ENCODE measurements at places on chromosomes 5 and 9. TPM values are rescaled to one million over a fixed set of nuclear protein-coding genes. Genes with fewer than 3 reads are reported as not detected.

The PPP3R2 gene
- total RNA-seq, result not detected

The CORO2A gene
- total RNA-seq, result 1.3 TPM

The TLX3 gene
- total RNA-seq, result not detected

The INSL4 gene
- total RNA-seq, result not detected

The HMCN2 gene
- not detected for total RNA-seq

The FAM200C gene
- 0.65 TPM for total RNA-seq

The HAVCR2 gene
- total RNA-seq, result 128 TPM

The MARCOL gene
- not detected for total RNA-seq

DNA sequence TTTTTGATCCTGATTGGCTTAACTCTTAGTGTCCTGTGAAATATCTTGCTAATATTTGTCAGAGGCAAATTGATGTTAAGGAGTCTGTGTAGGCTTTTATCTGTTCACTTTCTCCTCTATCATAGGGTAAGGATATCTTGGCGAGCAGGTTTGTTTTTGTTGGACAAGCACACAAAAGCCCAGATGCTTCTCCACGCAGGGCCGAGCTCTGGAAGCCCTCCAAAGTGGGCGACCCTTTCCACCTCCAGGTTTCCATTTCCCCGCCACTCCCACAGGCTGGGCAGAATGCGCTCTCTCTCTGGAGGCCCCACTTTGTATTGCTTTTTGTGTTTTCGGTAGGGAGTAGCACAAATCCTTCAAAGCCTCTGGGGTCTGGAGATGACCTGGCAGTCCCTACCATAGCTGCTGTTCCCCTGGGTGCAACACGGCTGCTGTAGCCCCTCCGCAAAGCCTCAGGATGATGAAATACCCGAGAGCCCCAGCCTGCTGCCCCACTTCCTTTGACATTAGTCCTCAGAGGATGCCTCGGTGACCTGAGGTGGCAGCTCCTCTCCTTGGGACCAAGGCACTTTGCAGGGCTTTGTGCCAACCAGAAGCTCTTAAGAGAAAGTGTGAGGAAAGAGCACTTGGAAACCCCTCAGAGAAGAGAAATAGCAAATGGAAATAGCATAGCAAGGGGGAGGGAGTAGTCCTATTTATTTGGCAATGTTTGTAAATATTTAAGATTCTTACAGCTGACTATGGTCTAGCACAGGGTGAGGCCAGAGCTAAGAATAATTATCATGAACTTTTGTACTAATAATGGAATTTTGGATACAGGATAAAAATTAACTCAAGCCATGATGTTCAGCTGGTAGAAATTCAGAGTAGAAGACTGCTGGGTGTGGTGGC lies 122.8 kb downstream of the ARHGEF28 start:
- no peak overlapping the region for H3K4me3 ChIP-seq
- no peak for DNase-seq
- no peaks in the 10 kb centered on the region for H3K36me3 ChIP-seq

DNA sequence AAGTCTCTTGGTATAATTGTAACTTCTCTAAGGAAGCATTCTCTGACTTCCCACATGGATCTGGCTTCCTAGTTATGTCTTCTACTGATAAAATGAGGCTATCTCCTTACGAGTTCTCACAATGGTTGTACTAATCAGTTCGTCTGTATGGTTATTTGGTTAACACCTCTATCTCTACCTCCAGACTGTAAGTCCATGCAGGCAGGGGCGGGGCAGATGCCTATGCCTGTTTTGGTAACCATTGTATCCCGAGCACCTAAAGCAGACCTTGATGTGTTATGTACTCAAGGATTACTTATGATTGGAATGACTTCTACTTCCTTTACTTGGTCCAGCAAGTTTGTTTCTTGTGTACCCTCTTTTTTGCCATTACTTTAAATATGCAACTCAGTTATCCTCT lies 125.0 kb upstream of the PITX1 start:
- no peaks in the 10 kb centered on the region for H3K36me3 ChIP-seq
- H3K27me3 ChIP-seq, result peaks cover 3% of the 10 kb centered on the region
- H3K27ac ChIP-seq, result no peak overlapping the region
- no peak for DNase-seq
- H3K4me3 ChIP-seq, result no peak overlapping the region
- H3K4me1 ChIP-seq, result no peaks in the 10 kb centered on the region

DNA sequence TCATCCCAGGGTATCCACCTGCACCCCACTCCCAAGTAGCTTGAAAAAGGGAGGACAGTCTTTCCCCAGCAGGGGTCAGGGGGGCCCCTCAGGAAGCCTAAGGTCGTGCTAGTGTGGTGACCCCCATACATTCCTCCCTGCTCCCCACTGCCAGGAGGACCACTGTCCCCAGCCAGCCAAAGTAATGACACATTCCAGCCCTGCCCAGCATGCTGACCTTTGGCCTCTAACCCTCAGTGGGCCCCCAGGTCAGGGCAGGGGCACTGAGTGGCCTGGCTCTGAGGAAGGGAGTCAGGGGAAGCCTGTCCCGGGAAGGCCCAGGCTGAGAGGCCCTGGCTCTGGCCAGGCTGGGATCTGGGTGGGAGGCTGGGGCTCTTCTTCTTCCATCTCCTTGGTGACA lies 8.8 kb downstream of the CPLX2 start:
- DNase-seq, result no peak
- H3K4me1 ChIP-seq, result no peaks in the 10 kb centered on the region
- H3K27me3 ChIP-seq, result peaks cover 30% of the 10 kb centered on the region
- H3K27ac ChIP-seq, result no peak overlapping the region
- H3K36me3 ChIP-seq, result no peaks in the 10 kb centered on the region

GRCh38 chr5:150122158-150122510 lies 33.5 kb downstream of the PDGFRB start:
- no peaks in the 10 kb centered on the region for H3K4me1 ChIP-seq
- no peaks in the 10 kb centered on the region for H3K27me3 ChIP-seq
- H3K27ac ChIP-seq, result peak overlapping the region; percentile 45
- H3K36me3 ChIP-seq, result peaks cover 2% of the 10 kb centered on the region
- H3K4me3 ChIP-seq, result no peak overlapping the region

DNA sequence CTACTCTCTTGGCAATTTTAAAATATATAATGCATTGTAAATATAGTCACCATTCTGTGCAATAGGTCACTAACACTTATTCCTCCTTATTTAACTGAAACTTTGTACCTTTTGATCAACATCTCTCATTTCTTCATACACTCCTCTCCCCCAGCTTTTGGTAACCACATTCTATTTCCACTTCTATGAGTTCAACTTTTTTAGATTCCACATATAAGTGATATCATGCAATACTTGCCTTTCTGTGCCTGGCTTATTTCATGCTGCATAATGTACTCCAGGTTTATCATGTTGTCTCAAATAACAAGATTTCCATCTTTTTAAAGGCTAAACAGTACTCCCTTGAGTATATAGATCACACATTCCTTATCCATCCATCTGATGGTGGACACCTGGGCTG lies 188.8 kb downstream of the NXNL2 start:
- H3K4me3 ChIP-seq, result no peak overlapping the region
- H3K36me3 ChIP-seq, result no peaks in the 10 kb centered on the region
- no peak for DNase-seq
- peaks cover 4% of the 10 kb centered on the region for H3K27me3 ChIP-seq
- H3K4me1 ChIP-seq, result no peaks in the 10 kb centered on the region

GRCh38 chr5:27854243-27854852 lies 816.0 kb upstream of the CDH9 start:
- H3K27me3 ChIP-seq, result no peaks in the 10 kb centered on the region
- no peak overlapping the region for H3K4me3 ChIP-seq
- H3K4me1 ChIP-seq, result no peaks in the 10 kb centered on the region
- no peaks in the 10 kb centered on the region for H3K36me3 ChIP-seq
- DNase-seq, result no peak
- no peak overlapping the region for H3K27ac ChIP-seq

DNA sequence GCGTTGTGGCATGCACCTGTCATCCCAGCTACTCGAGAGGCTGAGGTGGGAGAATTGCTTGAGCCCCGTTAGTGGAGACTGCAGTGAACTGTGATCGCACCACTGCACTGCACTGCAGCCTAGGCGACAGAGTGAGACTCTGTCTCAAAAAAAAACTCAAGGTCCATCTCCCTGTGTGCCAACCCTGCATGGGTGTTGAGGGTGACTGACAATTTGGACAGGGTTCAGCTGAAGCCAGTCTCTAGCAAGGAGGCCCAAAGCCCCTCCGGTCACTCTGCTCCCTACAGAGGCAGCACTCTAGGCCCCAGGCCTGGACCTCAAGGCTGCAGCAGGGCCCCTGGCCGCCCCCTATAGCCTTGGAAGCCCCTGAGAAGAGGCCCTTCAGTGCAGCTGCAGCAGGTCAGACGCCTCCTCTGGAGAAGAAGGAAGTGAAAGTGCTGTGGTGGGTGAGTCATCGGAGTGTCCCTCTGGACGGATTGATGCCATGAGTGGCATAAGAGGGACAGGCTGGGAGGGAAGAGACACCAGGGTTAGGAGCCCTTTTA lies 39.2 kb upstream of the NEK6 start:
- peaks cover 5% of the 10 kb centered on the region for H3K27me3 ChIP-seq
- H3K4me1 ChIP-seq, result peaks cover 59% of the 10 kb centered on the region
- H3K4me3 ChIP-seq, result no peak overlapping the region
- H3K27ac ChIP-seq, result peak overlapping the region; percentile 69
- no peaks in the 10 kb centered on the region for H3K36me3 ChIP-seq

- peaks cover 88% of the 10 kb centered on the region for H3K27me3 ChIP-seq
- DNase-seq, result no peak
- H3K36me3 ChIP-seq, result no peaks in the 10 kb centered on the region
These were observed 2.5 kb upstream of the ISL1 start for GRCh38 chr5:51380603-51381207.

- H3K27ac ChIP-seq, result no peak overlapping the region
- no peaks in the 10 kb centered on the region for H3K4me1 ChIP-seq
- DNase-seq, result no peak
- no peak overlapping the region for H3K4me3 ChIP-seq
- peaks cover 10% of the 10 kb centered on the region for H3K27me3 ChIP-seq
- H3K36me3 ChIP-seq, result no peaks in the 10 kb centered on the region
These were observed 238.4 kb downstream of the ARRDC3 start for GRCh38 chr5:91144491-91145332.

DNA sequence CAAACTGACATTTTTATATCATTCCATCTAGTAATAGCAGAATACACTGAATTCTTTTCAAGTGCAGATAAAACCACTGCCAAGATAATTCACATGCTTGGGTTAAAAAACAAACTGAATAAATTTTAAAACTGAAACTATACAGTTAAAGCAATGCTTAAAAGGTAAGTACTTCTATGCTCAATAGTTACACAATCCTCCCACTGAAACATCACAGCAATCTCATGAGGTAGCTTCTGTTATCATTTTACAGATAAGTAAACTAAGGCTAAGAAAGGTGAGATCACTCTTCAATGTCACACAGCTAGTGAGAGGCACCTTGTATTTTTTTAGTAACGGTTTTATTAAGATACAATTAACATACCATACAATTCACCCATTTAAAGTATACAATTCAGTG lies 13.4 kb upstream of the GOLGA1 start:
- H3K27ac ChIP-seq, result no peak overlapping the region
- DNase-seq, result no peak
- H3K27me3 ChIP-seq, result no peaks in the 10 kb centered on the region
- H3K36me3 ChIP-seq, result peaks cover 2% of the 10 kb centered on the region
- H3K4me3 ChIP-seq, result no peak overlapping the region

DNA sequence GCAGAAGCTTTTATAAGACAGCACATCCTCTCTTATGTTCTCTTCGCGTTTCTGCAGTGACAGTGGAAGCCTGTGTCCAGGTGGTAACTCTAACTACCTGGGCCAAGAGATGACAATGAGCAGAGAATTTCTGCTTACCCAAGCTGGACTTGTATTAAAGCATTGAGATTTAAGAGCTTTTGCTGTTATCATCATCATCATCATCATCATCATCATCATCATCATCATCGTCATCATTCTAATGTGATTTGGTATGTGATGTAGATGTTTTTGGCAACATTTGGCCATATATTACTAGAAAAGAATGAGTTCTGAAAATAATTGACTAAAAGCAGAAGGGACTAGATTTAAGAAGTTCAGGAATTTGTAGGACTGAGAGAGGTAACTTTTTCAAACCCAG lies 401.3 kb downstream of the BRINP1 start:
- no peaks in the 10 kb centered on the region for H3K36me3 ChIP-seq
- no peak for DNase-seq
- H3K4me1 ChIP-seq, result no peaks in the 10 kb centered on the region

Data from activated T-helper 1 cell treated with anti-CD3 and anti-CD28 coated beads, Interleukin-12 subunit alpha, Interleukin-12 subunit beta, Interleukin-2, Interleukin-4 antibody, amounts not matched to agents 30 ng/mL and 10 ng/mL and 1 ng/mL, durations not matched to agents 14 hours and 24 hours and 36 hours (primary cell).